Activated naive CD4-positive, alpha-beta T cell treated with anti-CD3 and anti-CD28 coated beads, Interleukin-2, amount 10 ng/mL, durations not matched to agents 7 days and 5 days (primary cell): ENCODE measurements at places on chromosomes 5 and 9.
A peak's percentile ranks its signal among the peaks of the same experiment; 100 is the strongest.

- DNase-seq, result no peak
Observed at GRCh38 chr9:126609711-126610388, 3.9 kb upstream of the LMX1B start.

- no peak for DNase-seq
Observed at GRCh38 chr5:171848006-171848405, 62.4 kb downstream of the SMIM23 start.

GRCh38 chr5:138469540-138470321 is 4.5 kb downstream of the EGR1 start:
- DNase-seq, result no peak

DNA sequence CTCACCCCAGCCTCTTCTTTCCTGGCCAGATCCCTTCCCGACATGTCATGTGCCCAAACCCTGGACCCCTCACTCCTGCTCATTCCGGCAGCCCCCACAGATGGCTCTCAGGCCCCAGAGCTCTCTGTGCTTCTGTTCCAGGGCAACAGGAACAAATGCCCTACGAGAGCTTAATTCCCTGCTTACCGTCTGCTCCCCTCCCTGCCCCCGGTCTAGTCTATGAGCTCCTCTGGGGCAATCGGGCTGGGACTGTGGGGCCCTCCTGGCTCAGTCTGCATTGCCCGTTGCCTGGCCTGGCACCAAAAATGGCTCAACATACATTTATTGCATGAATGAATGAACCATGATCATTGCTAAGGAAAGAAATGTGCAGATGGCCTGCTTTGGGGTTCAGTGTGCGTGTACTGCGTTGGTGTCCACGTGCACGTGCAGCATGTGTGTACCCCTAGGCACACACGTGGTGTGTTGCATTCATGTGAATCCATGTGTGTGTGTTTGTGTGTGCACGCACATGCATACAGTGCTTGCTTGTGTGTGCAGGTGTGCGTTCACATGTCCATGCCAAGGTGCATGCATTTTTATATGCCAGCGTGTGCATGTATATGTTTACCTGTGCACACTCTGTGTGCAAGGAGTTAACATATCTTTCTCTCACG is 201.2 kb upstream of the IER5L start:
- DNase-seq, result no peak

DNA sequence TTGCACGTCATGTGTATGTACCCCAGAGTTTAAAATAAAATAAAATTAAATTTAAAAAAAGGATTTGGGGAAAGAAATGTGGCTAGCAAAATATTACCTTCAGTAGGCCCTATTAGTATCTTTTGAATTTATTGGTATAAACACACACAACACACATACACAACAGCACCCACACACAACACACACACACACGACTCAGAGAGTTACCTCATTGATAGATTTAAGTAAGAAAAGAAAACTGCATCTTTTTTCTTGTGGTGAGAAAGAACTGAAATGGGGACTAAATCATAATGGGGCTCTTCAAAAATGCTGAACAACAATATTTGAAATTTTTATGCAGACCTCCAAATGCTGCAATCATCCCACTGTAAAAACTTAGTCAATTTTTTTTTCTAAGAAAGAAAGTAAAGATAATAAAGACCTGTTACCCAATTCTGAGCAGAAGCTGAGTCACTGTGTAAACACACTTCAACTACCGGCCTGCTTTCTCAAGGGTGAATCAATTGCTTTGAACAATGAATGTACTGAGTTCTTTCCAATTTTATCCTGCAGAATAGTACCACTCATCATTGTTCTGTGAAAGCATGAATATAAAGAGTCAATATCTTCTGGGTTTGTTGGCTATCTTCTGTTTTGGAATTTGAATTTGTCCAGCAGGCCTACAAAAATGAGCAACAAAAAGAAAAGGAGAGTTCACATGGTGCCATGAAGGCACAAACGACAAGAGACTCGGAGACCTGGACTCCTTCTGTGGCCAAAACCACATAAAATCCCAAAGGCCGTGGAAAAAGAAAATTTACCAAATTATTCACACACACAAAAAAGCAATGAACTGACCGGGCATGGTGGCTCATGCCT is 57.9 kb upstream of the CCNG1 start:
- no peak for DNase-seq

DNA sequence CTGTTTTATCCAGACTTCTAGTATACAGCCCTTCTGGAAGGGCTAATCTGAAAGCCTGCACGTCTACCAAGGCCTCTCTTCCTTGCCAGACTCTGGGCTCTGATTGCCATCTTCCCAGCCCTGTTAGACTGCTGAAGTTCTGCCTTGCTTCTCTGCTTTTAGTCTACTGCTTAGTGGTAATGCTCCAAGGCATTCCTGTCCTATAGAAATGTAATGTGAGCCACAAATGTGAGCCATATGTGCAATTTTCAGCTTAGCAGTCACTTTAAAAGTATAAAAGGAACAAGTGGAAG is 32.1 kb downstream of the WNK2 start:
- no peak for DNase-seq

DNA sequence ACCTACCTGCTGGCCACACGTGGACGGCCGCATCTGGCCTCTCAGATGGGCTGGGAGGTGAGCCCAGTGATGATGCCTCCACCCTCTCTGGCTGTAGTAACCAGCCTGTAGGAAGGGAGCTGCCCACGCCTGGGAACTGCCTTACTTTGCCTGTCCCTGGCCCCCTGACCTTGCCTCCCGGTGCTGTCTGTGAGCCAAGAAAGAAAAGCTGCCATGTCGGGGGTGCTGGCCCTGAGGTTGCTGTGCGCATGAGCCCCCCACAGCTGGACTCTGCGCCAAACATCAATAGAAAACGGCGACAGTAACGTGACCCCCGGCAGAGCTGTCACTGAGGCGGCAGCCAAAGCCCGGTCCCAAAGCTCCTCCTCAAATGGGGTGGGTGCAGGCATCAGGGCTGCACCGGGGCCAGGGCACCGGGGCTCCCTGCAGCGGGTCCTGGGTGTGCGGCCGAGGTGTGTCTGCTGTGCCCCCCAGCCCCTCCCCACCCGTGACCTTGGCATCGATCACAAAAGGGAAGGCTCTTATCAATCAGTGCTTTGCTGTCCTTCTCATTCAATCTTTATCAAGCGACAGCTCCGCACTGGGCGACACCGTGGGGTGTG is 15.3 kb upstream of the SLC9A3 start:
- DNase-seq, result no peak

- no peak for DNase-seq
Observed at GRCh38 chr5:132136906-132137305, 63.3 kb downstream of the CSF2 start.

- DNase-seq, result peak; percentile 49
Observed at GRCh38 chr9:37801287-37801850, 772 bp downstream of the DCAF10 start.

- DNase-seq, result no peak
Observed at GRCh38 chr5:159206368-159206767, 3.0 kb downstream of the RNF145 start.

GRCh38 chr9:124810663-124811355 is 33.9 kb downstream of the OLFML2A start:
- DNase-seq, result no peak

DNA sequence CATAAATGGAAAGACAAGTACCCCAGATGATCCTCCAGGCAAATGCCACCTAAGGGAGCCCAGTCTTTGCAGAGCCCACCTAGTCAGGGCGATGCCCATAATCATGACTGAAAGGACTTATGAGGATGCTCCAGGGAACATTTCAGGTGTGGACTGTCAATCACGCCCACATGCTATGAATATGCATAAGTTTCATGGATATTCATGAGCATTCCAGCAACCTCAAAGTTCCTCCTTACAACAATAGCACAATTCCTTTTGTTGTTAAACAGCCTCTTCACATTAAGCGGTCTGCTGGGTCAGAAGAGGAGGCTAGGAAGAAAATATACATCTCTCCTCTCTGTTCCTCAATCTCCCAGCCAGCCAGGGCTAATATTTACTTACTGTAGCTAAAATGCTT is 161.6 kb downstream of the C5orf15 start:
- no peak for DNase-seq

GRCh38 chr5:80865551-80865950 is 94.6 kb upstream of the RASGRF2 start:
- DNase-seq, result no peak

GRCh38 chr5:76692651-76693050 is 23.3 kb upstream of the F2R start:
- no peak for DNase-seq

- no peak for DNase-seq
Observed at GRCh38 chr9:99966716-99967115, 60.3 kb downstream of the STX17 start.

DNA sequence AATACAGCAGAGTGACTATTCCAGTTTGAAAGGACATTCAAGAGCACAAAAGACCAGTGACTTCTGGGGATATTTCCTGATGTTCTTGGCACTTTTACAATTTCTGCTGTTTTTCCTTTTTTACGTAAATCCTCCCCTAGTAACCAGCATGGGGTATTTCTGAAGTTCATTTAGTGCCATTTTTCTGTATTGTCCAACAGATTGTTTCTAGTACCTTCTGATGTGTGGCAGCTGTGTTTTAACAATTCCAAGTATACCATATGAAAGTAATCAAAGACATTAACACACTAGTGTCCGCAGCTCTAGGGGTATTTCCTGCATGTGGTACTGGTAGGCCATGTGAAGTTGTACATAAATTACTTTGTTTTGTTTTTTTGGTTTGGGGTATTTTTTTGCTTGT is 53.0 kb upstream of the SMARCA2 start:
- DNase-seq, result no peak

DNA sequence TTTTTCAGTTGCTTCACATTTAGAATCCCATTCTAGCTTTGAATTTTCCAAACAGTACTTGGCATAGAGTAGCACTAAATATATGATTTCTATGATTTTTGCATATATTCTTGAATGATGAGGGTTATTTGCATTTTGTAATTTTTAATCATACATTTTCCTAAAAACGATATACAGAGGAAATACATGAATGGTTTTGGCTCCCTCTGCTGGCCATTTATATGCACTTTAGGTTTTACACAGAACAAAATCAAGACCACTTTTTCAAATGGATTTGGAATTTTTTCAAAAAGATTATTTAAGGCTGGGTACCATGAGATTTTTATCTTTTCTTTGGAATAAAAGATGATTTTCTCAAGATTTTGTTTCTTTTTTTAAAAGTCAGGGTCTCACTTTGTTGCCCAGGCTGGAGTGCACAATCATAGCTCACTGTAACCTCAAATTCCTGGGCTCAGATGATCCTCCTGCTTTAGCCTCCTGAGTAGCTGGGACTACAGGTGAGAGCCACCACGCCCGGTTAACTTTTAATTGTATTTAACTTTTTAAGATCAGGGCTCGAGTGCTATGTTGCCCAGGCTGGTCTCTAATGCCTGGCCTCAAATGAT is 16.7 kb upstream of the COMMD10 start:
- peak; percentile 35 for DNase-seq

DNA sequence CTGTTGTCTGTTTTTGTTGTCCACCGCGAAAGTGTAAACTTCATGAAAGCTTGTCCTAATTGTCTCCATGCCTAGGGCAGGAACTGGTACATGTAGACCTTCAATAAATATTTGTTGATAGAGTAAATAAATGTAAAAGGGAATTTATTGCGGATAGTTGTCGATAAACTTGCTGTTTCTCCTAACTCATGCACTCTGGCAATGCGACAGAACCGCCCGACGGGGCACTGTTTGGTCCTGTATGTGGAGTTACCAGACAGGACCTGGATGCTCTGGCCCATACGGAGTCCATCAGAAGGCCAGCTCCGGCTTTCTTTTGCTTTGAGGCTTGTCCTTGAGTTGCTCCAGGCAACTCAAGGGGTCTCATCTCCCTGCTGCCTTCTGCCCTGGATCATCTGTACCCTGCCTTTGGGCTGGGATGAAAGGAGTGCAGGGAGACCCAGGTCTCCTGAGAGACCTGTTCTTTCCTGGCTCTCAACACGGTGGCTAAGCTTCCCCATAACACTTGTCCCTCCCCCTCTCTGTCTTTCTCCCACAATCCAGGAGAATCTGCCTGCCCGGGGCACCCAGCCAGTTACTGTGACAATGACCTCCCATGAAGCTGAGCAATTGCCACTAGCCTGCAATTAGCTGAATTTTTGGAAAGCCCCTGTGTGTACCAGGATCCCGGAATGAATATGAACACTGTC is 149.5 kb upstream of the PTCH1 start:
- no peak for DNase-seq

DNA sequence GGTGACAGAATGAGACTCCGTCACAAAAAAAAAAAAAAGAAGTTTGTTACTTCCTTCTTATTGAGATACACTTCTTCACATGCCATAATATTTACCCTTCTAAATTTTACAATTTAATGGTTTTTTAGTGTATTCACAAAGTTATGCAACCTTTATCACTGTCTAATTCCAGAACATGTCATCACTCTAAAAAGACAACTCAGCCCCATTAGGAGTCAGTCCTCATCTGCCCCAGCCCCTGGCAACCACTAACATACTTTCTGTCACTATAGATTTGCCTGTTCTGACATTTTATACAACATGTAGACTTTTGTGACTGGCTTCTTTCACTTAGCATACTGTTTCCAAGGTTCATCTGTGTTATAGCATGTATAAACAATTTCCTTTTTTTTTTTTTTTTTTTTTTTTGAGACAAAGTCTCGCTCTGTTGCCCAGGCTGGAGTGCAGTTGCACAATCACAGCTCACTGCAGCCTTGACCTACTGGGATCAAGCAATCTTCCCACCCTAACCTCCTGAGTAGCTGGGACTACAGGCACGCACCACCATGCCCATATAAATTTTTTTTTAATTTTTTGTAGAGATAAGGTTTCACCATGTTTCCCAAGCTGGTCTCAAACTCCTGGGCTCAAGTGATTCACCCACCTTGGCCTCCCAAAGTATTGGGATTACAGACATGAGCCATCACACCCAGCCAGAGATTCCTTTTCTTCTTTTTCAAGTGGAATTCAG is 18.0 kb downstream of the AQP3 start:
- no peak for DNase-seq

DNA sequence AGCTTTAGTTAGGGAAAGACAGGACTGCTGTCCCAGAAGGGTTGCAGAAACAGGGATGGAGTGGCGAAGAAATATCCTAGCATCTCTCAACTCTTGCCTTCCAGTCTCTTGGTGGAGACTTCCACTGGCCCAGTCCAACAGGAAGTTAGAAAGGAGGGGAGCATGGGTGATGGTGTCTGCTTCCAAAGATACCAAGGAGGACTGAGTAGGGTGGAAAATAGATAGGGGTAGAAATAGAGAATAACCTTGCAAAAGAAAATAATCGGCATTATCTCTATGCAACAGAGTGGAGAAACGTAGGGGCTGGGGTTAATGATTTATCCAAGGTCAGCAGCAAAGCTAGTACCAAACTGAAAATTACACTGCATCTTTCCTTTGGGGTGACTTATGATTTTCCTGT is 242.3 kb downstream of the PSAT1 start:
- DNase-seq, result no peak

- DNase-seq, result no peak
Observed at GRCh38 chr5:17360879-17361278, 137.2 kb upstream of the TAF11L2 start.

GRCh38 chr9:80030801-80031200 is 459.0 kb downstream of the TLE4 start:
- DNase-seq, result no peak

- DNase-seq, result peak; percentile 54
Observed at GRCh38 chr5:150562832-150563231, 54.9 kb downstream of the NDST1 start.

- no peak for DNase-seq
Observed at GRCh38 chr5:133108481-133108921, 56.7 kb downstream of the HSPA4 start.
